ENCODE measurements at places on chromosomes 5 and 9.

DNA sequence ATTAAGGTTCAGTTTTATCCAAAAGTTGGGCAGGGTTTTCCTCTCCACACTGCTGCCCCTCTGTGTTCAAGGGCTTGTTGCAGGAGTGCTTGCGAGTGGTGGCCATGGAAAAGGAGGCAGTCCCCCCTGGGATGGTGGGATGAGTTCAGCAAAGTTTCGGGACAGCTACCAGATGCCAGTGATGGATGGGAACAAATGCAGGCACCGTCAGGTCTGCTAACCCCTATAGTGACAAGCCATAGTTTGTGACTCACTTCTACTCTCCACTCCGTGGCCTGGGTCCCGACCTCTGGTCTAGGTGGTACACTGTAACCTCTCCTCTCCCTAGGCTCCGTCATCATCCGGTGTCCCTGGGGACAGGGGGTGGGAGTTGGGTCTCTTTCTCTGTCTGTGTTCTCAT, 3.8 kb upstream of the RNF14 start:
- DNase-seq: no peak

- no peak for DNase-seq
Measured at GRCh38 chr9:8863069-8863468, 1063.5 kb upstream of the DMAC1 start.

DNA sequence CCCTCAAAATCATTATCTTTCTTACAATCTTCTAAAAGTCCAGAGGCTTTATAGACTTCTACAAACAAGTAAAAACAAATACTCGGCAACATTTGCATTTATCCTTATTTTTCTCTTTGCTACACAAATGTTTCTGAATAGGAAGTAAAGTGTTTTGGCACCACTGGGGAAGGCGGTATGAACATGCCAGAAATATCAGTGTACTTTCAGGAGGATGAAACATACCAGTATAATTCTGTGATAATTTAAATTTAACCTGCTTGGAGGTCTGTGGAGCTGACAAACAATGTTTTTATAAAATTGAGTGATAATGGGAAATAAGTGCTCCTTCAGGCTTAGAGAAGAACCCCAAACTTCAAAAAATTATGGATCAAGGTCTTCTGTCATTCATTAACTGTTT, 51.8 kb downstream of the MRPS27 start:
- DNase-seq: no peak

- peak; percentile 74 for DNase-seq
Measured at GRCh38 chr5:159017786-159018185, 81.9 kb downstream of the EBF1 start.

GRCh38 chr9:129014608-129015007, 13.5 kb downstream of the SH3GLB2 start:
- DNase-seq: no peak
